Hematopoietic multipotent progenitor cell treated with erythropoietin and hydrocortisone succinate and interleukin-3 and kit ligand, for 4 days (in vitro differentiated cells): ENCODE measurements at places on chromosomes 16 and 17.

GRCh38 chr17:17671369-17672129, 9.7 kb upstream of the RAI1 start:
- DNase-seq, result no peak

DNA sequence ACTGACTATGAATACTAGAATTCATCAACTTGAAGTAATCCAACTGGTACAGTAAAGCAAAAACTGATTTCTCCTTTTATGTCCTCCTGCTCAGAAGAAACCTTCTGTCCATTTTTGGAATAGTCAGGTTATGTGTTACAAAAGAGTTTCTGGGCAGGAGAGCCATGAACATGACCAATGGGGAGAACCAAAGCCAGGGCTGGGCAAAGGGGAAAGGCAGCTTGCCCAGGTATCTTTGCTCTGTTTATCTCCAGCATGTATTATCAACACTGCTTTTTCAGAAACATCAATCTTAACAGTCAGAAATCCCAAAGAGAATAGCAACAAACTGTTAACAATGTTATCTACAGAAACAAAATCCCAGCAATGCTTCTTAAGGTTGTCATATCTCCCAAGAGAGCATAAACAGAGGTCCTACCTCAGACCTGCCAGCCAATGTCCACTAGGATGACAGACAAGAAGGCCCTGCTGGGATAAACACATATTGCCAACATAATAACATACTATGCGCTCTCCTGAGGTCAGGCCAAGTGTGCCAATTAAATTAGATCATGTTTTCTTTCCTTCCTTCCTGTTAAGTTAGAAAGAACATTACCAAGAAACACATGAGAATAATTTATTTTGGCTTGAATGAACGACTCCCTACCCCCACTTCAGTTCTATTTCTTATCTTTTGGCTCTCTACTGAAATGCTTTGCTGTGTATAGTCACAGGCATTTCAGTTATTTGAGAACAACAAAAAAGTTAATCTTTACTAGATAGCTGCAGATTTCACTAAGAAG, 28.0 kb downstream of the BLMH start:
- DNase-seq, result no peak

- DNase-seq, result peak; percentile 65
Observed at GRCh38 chr16:1706386-1707192, 594 bp downstream of the MAPK8IP3 start.

- peak; percentile 77 for DNase-seq
Observed at GRCh38 chr16:89749637-89750036, 28.3 kb downstream of the ZNF276 start.

DNA sequence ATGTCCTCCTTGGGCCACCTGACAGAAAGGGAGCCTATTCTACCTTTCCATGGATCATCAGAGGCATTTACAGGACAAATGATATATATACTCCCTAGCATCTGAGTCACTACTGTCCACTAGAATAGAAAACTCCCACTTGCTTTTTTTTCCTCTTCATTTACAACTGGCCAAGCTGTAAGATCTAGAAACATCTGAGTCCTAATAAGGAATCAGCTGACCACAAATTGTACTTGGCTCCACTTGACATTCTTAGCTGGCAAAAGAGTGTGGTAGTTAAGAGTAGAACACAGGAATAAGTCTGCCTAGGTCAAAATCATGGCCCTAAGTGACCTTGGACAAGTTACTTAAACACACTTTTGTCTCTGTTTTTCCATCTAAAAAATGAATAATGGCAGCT, 5.2 kb downstream of the RUSF1 start:
- DNase-seq, result no peak

DNA sequence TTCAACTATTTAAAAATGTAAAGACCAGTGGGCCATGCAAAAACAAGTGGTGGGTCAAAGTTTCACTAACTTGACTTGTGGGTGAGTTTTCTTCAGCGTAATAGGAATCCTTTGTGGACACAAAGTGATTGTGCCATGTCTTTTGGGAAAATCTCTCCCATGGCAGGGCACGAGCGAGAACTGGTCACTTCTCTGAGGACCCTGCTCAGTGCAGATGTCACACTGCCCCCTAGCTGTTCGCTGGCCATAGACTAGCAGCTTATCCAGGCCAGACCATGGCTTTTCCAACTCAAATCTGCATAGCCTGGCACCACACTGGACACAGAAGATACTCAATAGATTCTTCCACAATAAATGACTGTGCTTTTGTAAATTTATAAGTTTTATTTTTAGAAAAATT, 306.0 kb upstream of the CCL2 start:
- DNase-seq, result peak; percentile 28

DNA sequence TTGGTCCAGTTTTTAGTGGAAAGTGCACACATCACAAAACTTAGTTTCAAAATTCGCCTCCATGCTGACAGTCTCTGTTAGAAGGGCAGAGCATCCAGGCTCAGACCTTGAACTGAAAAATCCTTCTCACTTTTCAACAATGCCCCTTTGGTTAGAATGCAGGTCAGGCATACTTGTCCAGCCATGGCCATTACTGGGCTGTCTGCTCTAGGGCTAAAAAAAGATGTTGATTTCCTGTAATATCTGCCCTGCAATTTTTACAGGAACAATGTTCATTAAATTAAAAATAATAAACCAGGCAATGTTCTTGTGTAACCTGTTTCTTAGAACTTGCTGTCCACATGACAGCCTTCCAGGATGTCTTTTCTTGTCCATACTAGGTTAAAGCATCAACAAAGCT, 122.4 kb downstream of the SNX11 start:
- no peak for DNase-seq

DNA sequence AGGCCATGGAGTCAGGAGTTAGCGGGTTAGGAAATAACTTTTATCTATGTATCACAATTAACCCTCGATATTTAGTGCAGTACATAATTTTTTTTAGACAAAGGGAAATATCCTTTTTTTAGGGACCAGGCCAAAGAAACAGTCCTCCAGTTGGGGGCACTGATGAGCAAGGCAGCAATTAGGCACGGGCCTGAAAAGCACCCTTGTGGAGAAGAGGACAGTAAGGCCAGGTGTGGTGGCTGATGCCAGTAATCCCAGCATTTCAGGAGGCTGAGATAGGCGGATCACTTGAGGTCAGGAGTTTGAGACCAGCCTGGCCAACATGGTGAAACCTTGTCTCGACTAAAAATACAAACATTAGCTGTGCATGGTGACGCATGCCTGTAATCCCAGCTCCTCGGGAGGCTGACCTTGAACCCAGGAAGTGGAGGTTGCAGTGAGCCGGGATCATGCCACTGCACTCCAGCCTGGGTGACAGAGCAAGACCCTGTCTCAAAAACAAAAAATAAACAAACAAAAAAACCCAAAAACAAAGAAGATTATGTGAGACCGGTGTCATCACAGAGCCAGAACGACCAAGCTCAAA, 158.3 kb upstream of the NOL11 start:
- DNase-seq, result peak; percentile 23

- DNase-seq, result no peak
Observed at GRCh38 chr16:19295393-19295792, 9.9 kb downstream of the CLEC19A start.
